ENCODE measurements at places on chromosomes 12 and 14. TPM values are rescaled to one million over a fixed set of nuclear protein-coding genes. Genes with fewer than 3 reads are reported as not detected.

DNA sequence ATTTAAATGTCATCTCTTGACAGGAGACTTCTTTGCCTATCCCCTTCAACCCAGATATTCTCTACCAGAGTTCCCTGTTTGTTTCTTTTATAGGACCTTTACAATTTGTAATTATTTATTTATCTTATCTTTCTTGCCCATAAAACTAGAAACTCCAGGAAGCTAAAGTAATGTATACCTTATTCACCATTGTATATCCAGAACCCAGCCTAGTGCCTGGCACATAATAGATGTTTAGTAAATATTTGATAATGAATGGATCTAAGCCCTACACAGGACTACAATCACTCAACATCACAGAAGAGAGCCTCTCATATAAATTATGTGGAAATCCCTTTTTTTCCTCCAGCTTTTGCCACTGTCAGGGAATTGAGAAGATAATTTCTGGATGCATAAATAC lies 125.6 kb upstream of the CNOT2 start:
- no peak for DNase-seq

The OTUB2 gene
- total RNA-seq, result 1.8 TPM

GRCh38 chr12:121916719-121917118 lies 1.7 kb upstream of the CFAP251 start:
- no peak for DNase-seq

GRCh38 chr12:76804435-76804976 lies 40.6 kb downstream of the ZDHHC17 start:
- DNase-seq, result no peak

The TPH2 gene
- total RNA-seq, result not detected

The PMEL gene
- 0.59 TPM for total RNA-seq

- DNase-seq, result no peak
These were observed 55.4 kb downstream of the SETD3 start for GRCh38 chr14:99425272-99425681.

The ENDOU gene
- not detected for total RNA-seq

DNA sequence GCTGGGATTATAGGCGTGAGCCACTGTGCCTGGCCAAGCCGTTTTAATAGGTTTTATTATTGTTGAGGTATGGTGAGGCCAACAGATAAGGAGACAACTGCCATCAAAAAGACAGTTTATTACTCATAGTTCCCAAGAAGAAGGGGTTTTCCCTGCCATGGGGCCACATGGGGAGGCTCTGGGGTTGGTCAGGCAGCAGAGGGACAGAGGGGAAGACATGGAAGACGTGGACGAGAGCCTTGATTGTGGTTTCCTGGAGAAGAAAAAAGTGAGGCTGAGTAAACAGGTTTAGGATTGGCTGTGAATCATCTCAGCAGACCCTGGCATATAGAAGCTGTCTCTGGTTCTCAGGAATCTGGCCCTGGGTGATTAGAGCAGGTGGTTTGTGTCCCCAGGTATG lies 69.9 kb downstream of the FOXN4 start:
- no peak for DNase-seq

GRCh38 chr14:80906336-80906735 lies 35.2 kb downstream of the CEP128 start:
- no peak for DNase-seq

The GAS2L3 gene
- total RNA-seq, result 32.6 TPM

- no peak for DNase-seq
These were observed 99.7 kb upstream of the PLEKHG7 start for GRCh38 chr12:92602930-92603623.

- no peak for DNase-seq
These were observed 63.9 kb downstream of the ITPK1 start for GRCh38 chr14:93051600-93052546.

DNA sequence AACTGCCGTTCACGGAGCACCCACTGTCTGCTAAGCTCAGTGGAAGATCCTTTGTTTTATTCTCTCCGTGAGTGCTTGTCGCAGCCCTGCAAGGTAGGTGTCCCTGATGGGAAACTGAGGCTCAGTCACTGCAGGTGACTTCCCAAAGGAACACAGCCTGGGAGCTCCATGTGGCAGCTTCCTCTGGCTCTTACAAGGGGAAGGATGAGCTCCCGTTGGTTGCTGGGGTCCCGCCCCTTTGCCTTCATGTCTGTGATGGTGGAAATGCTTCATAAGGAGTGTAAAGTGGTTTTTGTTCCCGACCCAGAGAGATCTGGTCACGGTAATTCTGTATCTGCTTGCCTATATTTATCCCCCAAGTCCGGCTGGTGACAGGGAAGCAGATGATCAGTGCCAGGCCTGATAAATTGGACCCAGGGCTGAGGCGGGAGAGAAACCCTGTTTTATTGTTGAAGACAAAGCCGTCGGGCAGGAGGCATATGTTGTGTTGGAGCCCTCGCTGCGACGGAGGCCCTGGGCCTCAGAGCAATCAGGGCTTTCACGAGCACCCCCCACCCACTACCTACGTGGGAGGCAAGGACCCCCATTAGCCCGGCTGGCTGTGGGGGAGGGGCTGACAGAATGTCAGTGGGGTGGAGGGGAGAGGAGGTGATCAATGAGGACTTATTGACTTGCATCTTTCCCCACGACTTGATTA lies 91.9 kb downstream of the KIF26A start:
- DNase-seq, result no peak

- DNase-seq, result no peak
These were observed 126.9 kb upstream of the AMIGO2 start for GRCh38 chr12:47206450-47207339.

DNA sequence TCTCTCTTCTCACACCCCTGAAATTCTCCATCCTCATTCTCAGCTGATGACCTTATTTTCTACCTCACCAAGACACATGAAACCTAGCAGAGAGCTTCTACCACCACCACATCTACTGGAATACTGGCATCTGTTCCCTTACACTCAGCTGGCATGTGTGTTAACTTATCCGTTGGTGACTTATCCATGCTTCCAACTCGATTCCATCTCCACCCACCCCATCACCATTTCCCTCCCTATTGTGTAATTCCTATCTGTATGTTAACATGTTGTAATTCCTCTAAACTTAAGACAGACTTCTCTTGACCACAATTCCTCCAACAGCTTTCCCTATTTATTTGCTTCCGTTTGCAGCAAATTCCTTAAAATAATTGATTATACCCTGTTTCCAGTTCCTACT lies 15.4 kb downstream of the C1S start:
- peak; percentile 51 for DNase-seq

The TCL1A gene
- not detected for total RNA-seq

DNA sequence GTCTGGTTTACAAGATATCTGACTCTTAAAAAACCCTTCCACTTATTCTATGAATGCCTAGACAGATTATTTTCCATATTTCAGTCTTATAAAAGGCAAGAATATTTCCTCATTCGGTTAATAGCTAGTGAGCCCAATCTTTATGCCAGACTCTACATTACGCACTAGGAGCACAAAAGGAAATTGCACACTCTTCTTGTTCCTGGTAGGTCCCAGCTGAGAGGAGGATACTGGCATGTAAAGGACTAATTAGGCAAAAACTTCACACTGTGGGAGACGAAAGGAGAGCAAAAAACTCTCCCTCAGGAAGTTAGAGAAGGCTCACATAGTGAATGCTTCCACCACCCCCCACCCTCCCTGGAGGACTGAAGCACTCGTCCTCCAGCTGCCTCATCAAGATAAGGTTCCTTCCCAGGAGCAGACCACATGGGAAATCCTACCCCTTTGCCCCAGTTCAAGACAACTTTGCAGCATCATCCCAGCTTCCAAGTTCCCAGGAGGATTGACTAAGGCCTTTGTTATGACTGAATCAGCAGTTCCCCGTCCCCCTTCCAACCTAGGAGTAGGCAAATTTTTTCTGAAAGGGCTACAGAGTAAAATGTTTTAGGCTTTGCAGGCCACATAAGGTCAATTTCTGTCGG lies 14.5 kb downstream of the CAPZA3 start:
- peak; percentile 31 for DNase-seq
